ENCODE measurements at places on chromosomes 1 and 21. TPM values are rescaled to one million over a fixed set of nuclear protein-coding genes. Genes with fewer than 3 reads are reported as not detected.

Gene C8A
- total RNA-seq = not detected

Gene GNAT2
- total RNA-seq = not detected

- no peak overlapping the region for H3K4me3 ChIP-seq
- H3K27me3 ChIP-seq = peaks cover 58% of the 10 kb centered on the region
- no peak overlapping the region for H3K27ac ChIP-seq
- H3K4me1 ChIP-seq = no peaks in the 10 kb centered on the region
- DNase-seq = no peak
Measured at GRCh38 chr21:36534656-36535055, 54.7 kb upstream of the CLDN14 start.

Gene PRAMEF15
- total RNA-seq = not detected

GRCh38 chr21:32190493-32191144, 88.2 kb downstream of the MIS18A start:
- H3K36me3 ChIP-seq = no peaks in the 10 kb centered on the region
- DNase-seq = no peak
- H3K4me3 ChIP-seq = no peak overlapping the region

Gene CXADR
- total RNA-seq = 16.7 TPM

Gene MATN1
- total RNA-seq = not detected

Gene FLG2
- not detected for total RNA-seq

DNA sequence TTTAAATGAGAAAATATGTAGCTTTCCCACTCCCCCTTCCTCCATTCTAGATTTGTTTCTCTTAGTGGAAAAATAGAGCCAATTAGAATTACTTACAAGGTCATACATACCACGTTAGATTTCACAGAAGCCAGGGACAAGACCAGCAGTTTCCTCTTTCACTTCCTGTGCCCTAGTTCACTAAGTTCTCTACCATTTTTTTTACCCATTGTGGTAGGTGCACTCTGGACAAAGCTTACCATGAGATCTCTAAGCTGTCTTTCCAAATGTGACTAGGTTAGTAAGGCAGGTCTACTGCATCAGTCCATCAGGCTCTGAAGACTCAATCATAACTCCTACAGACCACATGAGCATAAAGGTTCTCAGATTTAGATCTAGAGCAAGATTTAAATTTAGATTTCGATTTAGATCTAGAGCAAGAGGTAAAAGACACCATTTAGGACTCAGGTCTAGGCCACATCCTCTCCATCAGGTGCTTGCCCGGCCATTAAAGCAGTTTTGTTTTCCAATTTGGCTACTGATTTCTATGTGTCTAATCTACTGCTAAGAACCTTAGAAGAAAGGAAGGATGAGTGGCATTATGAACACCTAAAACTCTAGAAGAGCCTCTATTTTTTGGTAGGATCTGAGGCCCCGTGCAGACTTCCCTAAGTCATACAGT, 235.3 kb downstream of the FAF1 start:
- H3K4me3 ChIP-seq = no peak overlapping the region
- peaks cover 21% of the 10 kb centered on the region for H3K36me3 ChIP-seq
- DNase-seq = no peak

DNA sequence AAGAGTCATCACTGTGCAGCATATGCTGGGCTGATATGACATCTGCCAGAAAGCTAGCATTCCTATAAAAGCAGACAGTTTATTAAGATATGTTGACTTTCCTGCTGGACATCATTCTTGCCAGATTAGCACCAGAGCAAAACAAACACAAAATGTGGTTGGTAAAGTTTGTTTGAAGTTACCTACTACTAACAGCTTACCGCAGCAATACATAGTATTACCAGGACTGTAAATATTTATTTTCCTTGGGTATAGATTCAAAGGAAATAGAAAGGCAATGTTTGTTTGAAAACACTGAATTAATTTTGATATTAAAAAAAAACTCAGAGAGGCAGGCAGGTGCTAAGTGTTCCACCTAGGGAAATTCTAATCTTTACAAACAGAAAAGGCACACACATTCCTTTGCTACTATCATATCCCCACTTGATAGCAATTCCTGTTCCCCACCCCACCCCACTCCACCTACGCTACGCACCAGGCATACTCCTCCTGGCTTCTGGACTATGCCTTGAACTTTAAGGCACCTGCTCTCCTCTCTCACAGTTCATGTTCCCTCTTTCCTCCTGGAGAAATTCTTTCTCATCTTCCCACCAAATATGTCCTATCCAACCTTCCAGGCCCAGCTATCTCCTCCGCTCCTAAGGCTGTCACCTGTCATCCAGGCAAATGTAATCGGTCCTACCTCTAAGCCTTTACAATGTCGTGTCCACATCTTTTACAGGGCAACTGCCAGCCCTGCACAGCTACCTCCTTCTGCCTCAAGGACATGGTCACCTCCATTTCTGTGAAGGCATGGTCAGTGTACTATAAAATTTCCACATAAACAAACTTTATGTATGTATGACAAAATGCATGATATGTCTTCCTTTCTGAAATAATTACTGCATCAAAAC, 34.7 kb downstream of the PTPN14 start:
- no peak overlapping the region for H3K4me3 ChIP-seq
- peaks cover 51% of the 10 kb centered on the region for H3K4me1 ChIP-seq
- no peaks in the 10 kb centered on the region for H3K36me3 ChIP-seq
- H3K27ac ChIP-seq = no peak overlapping the region
- no peak for DNase-seq

DNA sequence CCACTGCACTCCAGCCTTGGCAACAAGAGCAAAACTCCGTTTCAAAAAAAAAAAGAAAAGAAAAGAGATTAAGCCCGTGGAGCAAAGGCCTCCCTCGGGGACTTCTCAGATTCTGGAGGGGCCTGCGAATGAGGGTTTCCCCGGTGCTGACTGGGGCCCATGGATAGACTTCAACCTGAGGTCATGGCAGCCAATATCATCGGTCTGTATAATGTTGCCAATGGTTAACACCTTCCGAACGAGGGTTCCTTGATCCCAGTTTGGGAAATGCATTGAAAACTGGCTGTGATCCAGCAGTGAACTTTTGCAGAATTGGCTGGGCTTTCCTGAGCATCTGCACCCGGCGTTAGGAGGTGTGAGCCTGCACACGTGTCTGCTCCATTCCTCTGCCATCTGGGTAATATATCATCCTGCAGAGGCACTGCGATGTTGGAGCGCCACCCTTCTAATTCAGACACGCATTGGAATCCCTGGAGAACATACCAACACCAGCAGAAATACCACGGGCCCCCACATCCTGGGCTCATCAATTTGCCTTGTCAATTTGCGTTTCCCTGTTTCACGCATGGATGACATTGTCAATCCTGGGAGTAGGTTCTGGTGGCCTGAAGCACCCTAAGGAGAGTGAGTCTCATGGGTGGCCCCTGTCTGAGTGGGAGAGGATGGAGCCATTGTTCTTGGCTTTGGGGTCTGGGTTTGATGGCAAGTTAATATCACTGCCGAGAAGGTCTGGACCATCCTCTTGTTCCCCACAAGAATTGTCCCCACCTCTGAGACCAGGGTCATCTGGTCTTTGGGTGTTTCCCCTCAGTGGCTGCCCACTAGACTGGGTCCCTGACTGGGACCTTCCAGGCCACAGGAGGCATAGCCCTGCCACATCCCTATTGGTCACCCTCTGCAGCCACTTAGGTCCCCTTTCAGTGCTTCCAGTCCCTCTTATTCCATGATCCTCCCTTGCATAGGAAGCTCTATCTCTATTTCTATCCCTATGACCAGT, 441.0 kb downstream of the PTPRU start:
- DNase-seq = peak; percentile 0
- no peak overlapping the region for H3K4me3 ChIP-seq
- no peaks in the 10 kb centered on the region for H3K36me3 ChIP-seq
- H3K4me1 ChIP-seq = no peaks in the 10 kb centered on the region

DNA sequence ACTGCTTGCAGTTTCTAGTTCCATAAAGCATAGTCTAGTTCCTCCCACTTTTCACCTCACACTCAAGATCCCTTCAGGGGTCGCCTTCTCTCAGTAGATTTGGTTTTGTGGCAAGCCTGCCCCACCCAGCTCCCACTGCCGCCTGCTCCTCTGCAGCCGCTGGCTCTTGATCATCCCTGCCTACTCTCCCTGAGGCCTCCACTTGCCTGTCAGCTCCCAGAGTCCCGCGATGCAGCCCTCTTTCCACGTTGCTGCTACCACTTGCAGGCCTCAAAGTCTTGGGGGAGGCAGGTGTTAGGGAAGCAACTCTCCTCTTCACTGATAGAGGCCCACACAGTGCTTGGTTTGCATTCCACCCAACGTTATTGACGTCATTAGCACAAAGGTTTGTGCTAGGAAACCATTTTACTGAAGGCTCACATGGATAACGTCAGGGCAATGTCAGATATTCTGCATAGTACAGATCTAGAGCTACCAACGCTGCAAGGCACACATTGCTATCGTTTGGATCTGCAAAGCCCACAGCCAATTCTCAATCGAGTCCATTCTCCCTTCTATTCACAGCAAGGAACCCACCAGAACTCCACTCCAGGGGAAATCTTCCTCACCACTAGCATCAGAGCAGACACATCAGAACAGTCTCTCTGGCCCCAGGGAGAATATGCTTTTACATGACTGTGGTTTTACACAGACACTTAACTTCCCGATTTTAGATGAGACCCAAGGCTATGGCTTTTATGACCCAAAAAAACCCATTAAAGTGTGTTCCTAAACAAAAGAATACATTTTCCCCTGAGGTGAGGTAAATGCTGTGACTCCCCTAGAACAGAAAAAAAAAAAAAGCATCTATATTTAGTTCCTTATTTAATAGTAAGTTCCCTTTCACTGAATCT, 519.5 kb upstream of the CAMK1G start:
- no peak for DNase-seq
- H3K36me3 ChIP-seq = no peaks in the 10 kb centered on the region
- no peak overlapping the region for H3K4me3 ChIP-seq
- no peaks in the 10 kb centered on the region for H3K27me3 ChIP-seq
- no peak overlapping the region for H3K27ac ChIP-seq
- H3K4me1 ChIP-seq = no peaks in the 10 kb centered on the region

DNA sequence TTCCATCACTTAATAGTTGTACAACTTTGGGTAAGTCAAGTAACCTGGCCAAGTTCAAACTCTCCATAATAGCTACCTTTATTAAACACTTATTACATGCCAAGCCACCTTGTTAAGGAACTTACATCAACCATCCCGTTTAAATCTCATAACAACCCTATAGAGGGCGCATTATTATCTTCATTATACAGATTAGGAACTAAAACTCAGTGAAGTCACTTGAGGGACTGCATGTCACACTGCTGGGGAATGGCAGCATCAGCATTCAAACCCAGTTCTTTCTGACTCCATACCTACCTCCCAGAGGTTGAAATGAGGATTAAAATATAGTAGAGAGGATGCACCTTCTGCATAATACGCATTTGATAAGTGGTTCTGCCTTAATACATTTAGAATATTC, 47.1 kb upstream of the PLA2G2C start:
- no peak overlapping the region for H3K4me3 ChIP-seq
- H3K36me3 ChIP-seq = no peaks in the 10 kb centered on the region
- no peak for DNase-seq
- H3K27ac ChIP-seq = no peak overlapping the region
- H3K4me1 ChIP-seq = peaks cover 3% of the 10 kb centered on the region

Gene SERPINC1
- not detected for total RNA-seq

DNA sequence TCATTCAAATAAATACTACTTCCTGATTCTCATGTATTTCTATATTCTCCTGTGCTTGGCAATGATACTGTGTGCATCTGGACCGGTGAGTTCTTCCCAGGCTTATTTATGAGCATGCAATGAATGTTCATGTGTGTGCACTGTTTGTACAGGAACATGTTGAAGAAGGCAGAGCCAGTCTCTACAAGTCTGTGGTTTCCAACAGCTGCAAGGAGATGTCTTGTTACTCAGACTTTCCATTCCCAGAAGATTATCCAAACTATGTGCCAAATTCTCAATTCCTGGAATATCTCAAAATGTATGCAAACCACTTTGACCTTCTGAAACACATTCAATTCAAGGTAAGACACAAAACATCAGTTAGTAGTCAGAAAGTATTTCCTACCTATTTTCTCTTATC, 19.1 kb downstream of the FMO1 start:
- H3K4me1 ChIP-seq = peaks cover 4% of the 10 kb centered on the region
- no peak for DNase-seq
- H3K27me3 ChIP-seq = no peaks in the 10 kb centered on the region
- peak overlapping the region; percentile 2 for H3K27ac ChIP-seq

- no peaks in the 10 kb centered on the region for H3K36me3 ChIP-seq
- H3K4me3 ChIP-seq = no peak overlapping the region
- no peaks in the 10 kb centered on the region for H3K27me3 ChIP-seq
- no peaks in the 10 kb centered on the region for H3K4me1 ChIP-seq
- no peak overlapping the region for H3K27ac ChIP-seq
Measured at GRCh38 chr21:25396135-25396711, 211.1 kb downstream of the MRPL39 start.

Data from heart right ventricle (tissue), 16 donors.